Stimulated activated CD8-positive, alpha-beta memory T cell treated with anti-CD3 and anti-CD28 coated beads, Interleukin-4, amount 100 ng/mL, for 48 hours (primary cell): ENCODE measurements at places on chromosomes 1 and 21.
A peak's percentile ranks its signal among the peaks of the same experiment; 100 is the strongest.

GRCh38 chr1:165637427-165637826 is 6.4 kb downstream of the MGST3 start:
- DNase-seq, result no peak

DNA sequence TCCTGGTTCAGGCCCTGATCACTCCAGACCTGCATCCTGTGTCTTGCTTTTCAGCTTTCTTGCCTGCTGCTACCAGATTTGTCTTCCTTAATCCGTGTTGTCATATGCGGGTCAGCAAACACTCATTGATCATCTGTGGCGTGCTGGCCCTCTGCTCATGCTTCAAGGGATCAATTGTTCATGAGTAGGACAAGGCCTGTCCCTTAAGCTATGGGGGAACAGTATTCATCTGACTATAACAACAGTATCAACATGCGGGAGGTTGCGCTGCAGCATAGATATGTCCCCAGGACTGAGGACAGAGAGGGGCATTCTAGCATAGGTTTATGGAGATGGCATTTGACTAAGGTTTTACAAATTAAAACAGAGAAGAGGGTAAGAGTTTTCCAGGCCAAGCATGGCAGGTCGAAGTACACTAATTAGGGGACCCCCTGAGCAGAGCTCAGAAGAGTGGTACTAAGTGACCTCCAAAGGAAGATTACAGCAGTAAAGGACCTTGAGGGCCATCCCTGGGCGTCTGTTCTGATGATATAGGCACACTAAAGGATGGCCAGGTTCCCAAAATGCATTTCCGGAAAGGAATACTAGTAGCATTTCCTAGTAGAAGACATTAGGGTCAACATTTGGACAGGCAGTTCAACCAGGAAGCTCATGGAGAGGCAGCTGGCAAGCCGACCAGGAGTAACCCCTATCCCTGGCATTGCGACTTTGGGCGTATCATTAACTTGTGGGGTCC is 811 bp upstream of the ZNF672 start:
- DNase-seq, result no peak

GRCh38 chr1:82879701-82880305 is 1079.1 kb downstream of the ADGRL2 start:
- DNase-seq, result no peak

- no peak for DNase-seq
Observed at GRCh38 chr1:177122461-177123251, 41.9 kb downstream of the ASTN1 start.

DNA sequence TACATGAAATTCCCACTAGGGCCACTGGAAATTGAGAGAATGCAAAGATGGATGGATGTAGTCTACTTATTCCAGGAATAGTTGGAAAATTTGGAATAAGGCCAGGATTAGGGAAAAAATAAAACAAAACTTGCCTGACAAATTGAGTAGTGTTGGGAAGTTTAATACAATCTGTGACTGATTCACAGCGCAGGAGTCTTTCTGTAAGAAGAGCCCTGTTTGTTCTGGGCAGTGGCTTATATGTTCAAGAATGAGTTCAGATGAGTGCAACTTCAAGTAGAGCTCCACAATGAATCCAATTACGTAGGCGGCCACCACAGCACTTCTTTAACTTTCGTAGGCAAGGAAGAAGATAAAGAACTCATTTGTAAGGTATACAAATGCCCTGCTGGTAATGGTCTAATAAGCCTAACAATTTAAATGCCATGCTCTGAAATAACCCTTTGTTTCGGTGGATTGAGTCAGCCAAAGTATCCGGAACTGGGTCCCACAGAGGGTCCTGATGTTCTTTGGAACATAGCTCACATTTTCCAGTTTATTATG is 47.1 kb upstream of the KCNE1 start:
- DNase-seq, result no peak

DNA sequence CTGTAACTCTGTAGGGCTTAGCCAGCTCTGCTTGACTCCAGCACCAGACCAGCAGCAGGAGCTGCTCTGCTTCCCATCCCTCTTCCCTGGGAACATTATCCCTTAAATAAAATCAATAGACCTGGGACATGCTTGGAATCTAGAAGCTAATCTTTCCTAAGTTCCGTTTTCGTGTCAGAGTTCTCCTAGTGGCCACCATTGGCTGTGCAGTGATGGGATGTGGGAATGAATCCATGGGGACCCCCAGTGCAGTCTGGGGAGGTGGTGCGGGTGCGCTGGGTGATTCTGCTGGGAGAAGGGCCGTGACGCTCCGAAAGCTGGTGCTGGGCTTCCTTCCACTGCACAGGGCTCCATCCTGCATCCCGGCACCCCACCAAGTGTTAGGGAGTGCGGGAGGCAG is 202.7 kb downstream of the CAMTA1 start:
- DNase-seq, result no peak

GRCh38 chr1:59879574-59879973 is 47.0 kb downstream of the CYP2J2 start:
- peak; percentile 62 for DNase-seq

DNA sequence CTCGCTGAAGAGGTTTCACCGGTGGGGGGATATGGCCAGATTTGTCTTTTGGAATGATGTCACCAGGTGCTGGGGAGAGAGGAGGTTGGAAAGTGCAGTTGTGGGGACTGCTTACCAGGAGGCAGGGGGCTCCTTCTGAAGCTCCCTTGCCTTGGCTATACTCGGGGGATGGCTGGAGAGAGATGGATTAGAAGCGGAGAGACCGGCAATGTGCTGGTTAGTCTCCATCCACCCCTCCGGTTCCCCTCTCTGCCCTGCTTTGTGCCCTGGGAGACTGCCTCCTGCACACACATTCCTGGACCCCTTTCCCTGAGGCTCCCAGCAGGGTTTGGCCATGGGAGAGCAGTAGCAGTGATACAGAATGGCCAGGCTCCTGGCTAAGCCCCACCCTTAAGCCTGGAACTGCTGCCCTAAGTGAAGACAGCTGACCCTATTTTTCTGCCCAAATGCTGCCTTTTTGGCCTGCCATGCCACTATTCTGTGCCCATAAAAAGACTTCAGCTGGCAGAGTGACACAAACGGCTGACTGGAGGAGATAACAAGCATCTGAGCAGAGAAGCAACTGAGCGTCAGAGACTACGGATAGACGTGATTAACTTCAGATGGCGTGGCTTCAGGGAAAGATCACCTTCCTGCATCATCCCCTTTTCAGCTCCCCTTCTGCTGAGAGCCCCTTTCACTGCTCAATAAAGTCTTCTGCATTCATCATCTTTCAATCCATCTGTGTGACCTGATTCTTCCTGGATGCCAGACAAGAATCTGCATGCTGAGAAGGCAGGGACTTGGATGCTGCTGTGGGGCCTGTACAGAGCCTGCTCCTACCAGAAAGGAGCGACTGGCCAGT is 14.5 kb upstream of the VPS13D start:
- DNase-seq, result no peak

- no peak for DNase-seq
Observed at GRCh38 chr21:42405064-42406013, 1.6 kb downstream of the UBASH3A start.
